ENCODE measurements at places on chromosomes 1 and 21.
A peak's percentile ranks its signal among the peaks of the same experiment; 100 is the strongest.

DNA sequence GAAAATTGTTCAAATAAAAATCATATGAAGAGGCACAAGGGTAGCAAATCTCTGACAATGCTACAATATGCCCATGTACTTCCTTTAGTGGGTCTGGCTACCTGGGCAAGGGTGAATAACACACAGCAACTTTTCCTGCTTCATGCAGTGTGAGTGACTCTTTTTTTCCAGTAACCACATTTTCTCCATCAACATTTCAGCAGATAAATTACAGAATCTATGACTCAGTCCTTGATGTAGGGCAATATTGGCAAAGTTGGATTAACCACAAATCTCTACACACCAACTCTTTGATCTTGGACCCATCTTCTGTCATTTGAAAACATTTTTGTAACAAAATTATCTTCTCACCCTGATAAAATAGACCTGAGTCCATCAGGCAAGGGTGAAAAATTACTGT lies 31.7 kb downstream of the ERICH3 start:
- peak; percentile 79 for DNase-seq

DNA sequence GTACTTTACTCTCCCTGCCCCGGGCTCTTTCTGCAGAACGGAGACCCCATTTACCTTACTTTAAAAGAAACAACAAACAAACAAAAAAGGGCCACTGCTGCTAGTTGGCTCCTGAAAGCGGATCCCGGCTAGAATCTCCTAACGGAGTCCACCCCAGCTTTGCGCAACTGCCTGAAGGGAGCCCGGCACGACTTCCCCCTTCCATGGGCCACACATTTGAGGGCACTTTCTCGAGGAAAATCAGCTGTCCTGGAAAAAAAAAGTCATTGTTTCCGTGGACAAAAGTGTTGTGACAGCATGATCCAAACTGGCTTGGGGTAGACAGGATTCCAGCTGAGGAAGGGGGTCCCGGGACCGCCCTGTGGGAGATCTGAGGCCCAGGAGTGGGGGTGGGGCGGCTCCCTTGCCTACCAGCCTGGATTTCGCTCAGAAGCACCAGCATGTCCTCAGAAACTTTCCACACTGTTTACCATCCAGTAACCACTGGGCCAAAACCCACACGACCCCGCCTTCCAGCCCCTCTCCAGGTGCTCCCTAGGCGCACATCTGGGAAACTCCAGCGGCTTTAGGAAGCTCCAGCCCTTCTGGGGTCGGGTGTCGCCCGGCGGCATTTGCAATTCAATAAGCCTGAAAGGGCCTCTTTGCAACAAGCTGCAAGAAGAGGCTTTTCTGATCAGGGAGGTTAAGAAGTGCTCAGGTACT lies 4.8 kb downstream of the RIPK4 start:
- no peak for DNase-seq

- no peak for DNase-seq
Measured at GRCh38 chr1:54497338-54497737, 50.7 kb upstream of the ACOT11 start.

- DNase-seq = peak; percentile 44
Measured at GRCh38 chr1:93584261-93585003, 97.2 kb downstream of the BCAR3 start.

DNA sequence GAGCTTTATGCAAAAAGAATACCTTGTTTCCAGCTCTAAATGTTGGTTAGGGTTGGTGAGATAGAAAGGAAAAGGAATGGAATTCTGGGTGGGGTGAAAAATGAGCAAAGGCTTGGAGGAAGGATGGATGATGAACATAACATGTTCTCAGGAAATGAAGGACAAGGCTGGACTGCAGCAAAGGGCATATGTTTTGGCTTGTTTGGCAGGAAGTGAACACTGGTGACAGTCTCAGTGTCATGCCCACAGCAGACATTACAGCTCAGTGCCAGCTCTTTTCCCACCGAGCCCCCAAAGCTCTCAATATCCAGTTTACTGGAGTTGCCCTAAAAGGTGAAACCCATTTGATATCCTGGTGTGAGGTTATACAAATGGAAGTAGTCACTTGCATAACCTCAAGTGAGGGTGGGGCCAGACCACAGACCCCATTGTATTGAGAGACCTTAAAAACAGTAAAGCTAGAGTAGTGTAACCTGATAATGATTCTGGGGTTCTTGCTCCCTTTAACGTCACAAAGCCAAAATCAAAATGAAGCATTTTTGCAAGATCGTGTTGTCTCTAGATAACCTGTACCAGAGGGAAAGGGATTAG lies 270.6 kb downstream of the NFIA start:
- DNase-seq = no peak

DNA sequence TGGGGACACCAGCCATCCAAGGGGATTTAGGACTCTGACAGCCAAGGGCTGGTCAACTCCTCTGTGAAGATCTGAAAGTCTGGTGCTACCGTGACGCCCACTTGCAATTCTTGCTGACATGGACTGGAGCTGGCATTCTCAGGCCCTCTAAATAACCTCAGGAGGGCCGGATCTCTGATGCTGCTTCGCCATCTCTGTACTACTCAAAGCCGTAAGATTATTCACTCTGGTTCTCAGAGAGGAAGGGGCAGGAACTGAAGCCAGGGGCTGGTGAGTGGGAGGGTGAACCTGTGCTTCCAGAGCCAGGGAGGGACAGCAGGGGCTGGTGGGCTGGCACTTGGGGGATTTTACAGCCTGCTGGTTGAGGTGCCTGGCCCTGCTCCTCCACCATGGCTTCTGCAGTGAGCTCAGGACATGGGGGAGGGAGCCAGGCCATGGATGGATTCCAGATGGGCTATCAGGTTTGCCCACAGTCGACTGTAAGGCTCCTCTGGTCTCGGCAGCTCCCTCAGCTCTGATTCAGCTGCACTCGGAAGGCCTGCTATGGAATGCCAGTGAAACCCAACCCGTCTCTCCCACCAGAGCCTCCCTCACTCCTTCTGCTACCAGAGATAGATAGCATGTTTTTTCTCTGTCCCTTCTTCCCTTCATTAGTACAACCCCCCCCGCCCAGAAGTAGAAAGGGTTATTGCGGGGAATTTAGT lies 84.5 kb downstream of the PLXNA2 start:
- no peak for DNase-seq

GRCh38 chr1:98005326-98006010 lies 84.6 kb upstream of the DPYD start:
- DNase-seq = peak; percentile 28

DNA sequence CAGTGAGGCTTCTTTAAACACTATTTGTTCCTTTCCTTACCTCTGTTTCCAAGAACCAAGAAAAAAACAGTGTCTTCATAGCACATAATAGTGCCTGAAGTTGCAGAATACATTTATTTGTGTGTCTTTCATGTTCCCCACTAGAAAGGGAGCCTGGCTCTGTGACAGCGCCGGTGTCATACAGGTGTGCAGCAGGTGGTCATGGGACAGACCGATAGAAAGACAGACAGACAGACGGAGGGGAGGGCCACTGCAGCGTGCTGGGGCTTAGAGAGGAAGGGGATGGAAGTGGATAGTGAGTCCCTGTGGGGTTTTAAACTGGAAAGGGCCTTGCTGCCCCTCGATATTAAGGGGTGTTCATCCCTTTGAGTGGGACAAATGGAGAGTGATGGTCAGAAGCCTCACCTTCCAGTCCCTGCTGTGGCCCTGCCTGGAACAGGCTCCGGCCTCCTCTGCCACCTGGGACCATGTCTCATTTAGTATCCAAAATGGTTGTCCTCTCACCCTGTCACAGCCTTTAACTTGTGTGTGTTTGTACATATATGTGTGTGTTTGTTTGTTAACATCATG lies 152.9 kb downstream of the PGBD5 start:
- DNase-seq = no peak

DNA sequence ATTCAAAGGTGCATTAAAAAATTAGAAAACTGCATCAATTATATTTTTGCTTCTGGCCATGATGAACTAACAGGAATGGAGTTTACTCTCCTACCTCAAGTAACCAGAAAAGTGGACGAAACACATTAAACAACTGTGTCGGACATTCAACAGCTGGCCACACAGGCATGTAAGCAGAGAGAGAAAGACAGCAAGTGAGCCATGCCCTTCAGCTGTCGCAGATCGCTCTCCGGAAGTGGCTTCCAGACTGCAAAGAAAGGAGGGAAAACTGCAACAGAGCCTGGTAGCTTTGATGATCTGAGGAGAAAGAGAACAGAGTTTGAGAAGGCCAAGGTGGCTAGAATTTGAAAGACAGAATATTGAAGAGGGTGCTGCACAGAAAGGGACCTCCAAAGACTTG lies 557.2 kb downstream of the MATN1 start:
- DNase-seq = no peak

DNA sequence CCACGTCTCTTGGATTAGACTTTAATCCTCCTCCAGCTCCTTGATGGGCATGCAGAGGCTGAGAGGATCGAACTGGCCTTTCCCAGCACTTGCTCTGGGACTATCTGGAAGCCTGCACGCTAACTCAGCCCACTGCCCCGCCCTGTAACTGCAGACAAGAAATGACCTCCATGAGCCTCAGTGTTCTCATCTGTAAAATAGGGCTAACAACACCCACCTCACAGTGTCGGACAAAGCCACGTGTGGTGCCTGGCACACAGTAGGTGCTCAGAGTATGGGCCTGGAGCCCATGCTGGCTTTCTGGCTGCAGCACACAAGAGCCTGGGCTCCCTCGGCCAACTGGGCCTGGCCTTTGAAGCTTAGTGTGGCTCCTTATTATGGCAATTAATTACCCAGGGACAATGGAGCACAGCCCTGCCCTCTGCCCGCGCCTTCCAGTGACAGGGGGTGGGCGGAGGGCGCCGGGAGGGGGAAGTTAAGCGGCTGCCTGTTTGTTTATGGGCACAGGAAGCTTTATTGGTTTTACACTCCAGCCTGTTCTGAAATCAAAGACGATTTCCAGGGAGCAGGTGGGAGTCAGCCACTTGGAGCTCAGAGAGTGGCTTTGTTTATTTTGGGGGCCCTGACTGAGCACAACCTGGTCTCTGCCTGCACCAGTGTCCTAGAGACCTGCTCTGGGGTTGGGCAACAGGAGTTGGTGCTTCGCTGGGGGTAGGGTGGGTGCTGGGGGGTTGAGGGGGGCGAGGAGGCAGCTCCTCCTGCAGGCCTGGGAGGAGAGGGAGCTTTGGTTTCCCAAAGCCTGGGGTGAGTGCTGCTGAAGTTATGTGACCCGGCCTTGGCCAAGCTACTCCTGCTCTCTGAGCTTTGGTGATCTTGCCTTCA lies 31.0 kb downstream of the PAX7 start:
- no peak for DNase-seq

All from renal cortical epithelial cell (primary cell).